ENCODE measurements at places on chromosomes 4 and X.

DNA sequence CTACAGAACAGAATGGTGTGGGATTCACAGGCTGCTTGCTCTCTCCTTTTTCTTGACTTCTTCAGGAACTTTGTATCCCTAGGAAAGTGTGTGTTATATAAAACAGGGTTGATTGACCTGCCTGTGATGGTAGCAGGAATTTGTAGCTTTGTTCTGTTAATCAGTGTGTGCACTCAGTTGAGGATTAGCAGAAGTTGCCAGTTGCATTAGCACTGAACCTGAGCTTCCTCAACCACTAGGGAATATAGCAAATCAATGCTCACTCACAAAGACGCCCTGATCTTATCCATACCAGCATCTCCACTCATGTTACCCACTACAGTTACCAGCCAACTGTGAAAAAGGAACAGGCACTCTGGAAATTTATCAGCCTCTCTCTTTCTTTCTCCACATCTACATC, 319.1 kb upstream of the EMCN start:
- no peak for DNase-seq

DNA sequence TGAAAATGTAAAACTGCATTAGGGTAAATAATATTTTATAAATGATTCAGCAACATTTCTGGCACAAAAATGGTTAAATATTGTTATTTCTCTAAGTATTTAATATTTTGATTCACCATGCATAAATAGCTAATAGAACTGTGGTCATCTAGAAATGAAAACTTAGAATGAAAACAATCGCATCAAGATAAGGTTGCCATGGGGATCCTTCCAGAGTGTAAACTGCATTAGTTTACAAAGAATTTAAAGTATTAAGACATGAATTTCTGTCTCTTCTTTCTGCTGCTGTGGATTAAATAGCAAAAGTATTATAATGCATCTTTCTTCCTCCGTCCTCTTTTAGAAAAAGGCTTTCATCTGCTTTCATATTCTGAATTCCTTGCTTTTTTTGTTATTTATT, 1064.6 kb upstream of the SLIT2 start:
- DNase-seq = peak; percentile 27

GRCh38 chr4:93761286-93761685, 67.3 kb upstream of the ATOH1 start:
- DNase-seq = no peak

DNA sequence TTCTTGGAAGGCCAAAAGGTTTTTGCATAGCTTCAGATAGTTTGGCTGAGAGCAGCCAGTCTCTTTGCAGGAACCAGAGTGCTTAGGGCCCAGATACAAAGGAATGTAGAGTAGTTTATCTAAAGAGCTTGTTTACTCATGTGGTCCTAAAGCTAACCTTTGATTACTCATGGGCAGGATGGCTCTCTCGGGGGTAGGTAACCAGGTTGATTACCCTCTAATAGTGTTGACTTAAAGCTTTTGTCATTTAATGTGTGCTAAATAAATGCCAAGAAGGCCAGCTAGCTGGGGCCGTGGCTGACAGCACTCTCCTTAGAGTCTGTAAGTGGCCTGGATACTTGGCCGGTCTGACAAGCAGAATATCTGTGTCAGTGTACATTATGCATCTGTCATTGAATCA, 69.7 kb upstream of the MAGEB16 start:
- no peak for DNase-seq

DNA sequence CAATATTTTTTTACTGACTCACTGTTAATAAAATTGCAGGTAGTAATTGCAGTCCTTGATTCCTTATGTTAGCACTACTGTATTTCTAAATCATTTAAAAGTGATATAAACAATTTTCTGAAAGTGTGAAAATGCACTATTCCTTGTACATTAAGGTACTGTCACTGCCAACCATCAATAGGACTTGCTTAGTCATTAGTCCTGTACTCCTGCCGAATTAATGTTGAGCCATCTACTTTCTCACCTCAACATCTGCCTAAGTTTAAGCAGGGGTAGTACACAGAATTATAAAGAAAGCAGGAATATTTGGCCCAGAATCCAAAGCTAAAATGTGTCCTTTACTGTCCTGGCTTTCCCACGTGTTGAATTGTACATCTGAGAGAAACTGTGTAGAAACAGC, 87.0 kb upstream of the TRPC3 start:
- DNase-seq = no peak

DNA sequence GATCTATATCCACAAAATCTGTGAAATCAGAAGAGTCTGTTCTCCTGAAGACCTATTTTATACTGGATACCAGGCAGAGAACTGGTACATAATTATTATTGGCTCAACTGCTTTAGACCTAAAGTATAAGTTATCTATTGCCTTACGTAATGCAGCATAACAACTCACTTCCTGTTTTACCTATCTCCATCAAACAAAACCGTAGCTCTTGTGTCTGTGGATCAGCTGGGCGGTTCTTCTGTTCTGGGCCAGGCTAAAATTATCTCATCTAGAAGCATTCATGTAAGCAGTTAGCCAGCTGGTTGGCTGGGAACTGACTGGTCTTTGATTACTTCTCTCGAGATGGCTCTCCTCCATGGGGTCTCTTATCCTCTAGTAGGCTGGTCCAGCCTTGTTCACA, 57.8 kb downstream of the PPP1R2C start:
- DNase-seq = no peak

DNA sequence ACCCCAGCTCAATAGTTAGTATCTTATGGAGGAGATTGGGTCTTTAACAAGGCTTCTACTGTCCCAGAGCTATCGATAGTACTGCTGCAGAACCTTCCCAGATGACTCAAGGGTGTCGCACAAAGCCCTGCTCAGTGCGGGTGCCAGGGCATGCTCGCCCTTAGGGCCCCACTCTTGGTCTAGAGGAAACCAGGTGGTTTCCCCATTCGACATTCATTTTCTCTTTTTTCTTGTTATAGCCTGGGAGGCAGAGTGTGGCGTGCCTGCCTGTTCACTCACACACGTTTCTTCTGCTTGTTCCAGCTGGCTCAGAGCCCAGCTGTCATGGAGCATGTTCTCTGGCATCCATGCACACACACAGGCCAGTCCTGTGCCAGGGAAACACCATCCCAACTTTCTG, 144.5 kb downstream of the SMIM20 start:
- DNase-seq = peak; percentile 44

- DNase-seq = peak; percentile 75
Measured at GRCh38 chr4:112704991-112705845, 68.3 kb downstream of the LARP7 start.

DNA sequence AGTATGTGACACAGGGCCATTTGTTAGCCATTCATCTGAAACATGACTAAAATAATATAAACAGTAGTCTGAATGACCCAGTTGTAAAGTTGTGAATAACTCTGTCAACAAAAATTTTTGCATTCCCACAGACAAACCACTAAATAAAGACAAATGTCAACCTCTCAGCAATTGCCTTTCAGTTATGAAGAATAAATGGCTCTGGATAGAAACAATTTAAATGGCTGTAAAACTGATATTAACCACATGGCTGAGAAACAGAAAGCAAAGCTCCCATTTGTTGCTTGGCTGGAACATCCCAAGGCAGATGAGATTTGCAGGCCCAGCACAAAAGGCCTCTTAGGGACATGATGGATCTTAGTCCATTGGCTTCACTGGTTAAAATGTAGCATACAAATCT, 296.3 kb downstream of the GALNTL6 start:
- peak; percentile 6 for DNase-seq
